ENCODE measurements at places on chromosomes 11 and 22. TPM values are rescaled to one million over a fixed set of nuclear protein-coding genes. Genes with fewer than 3 reads are reported as not detected.
A peak's percentile ranks its signal among the peaks of the same experiment; 100 is the strongest.

DNA sequence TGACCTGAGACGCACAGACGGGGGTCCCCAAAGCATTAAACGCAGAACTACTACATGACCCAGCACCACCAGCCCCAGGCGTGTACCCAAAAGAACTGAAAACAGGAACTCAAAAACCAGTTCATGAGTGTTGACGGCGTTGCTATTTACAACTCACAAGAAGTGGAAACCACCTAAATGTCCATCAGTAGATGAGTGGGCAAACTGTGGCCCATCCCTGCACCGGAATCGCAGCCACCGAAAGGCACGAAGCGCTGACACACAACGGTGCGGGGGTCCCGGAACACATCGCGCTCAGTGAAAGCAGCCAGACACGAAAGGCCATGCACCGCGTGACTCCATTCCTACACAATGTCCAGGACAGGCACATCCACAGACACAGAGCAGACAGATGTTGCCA, 79.2 kb downstream of the TRMU start:
- no peak for DNase-seq

GRCh38 chr11:12599408-12600143, 74.6 kb upstream of the TEAD1 start:
- DNase-seq = peak; percentile 45

DNA sequence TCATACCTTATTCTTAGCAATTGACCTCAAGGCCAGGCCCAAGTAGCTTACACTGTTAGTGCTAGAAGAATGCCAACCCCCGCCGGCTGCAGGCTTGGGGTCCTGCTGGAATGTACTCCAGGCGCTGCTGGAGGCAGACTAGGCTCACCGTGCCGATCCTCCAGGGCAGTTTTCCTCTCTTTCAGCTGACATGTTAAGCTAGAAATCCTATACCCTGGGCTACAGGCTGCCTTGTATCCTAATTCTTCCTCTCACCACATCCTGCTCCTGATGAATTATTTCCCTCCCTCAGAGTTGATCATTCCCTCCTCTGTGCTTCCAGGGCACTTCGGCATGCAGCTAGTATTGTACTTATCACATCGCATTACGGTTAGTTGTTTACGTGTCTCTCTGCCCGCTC, 3.4 kb downstream of the SPTBN2 start:
- no peak for DNase-seq

DNA sequence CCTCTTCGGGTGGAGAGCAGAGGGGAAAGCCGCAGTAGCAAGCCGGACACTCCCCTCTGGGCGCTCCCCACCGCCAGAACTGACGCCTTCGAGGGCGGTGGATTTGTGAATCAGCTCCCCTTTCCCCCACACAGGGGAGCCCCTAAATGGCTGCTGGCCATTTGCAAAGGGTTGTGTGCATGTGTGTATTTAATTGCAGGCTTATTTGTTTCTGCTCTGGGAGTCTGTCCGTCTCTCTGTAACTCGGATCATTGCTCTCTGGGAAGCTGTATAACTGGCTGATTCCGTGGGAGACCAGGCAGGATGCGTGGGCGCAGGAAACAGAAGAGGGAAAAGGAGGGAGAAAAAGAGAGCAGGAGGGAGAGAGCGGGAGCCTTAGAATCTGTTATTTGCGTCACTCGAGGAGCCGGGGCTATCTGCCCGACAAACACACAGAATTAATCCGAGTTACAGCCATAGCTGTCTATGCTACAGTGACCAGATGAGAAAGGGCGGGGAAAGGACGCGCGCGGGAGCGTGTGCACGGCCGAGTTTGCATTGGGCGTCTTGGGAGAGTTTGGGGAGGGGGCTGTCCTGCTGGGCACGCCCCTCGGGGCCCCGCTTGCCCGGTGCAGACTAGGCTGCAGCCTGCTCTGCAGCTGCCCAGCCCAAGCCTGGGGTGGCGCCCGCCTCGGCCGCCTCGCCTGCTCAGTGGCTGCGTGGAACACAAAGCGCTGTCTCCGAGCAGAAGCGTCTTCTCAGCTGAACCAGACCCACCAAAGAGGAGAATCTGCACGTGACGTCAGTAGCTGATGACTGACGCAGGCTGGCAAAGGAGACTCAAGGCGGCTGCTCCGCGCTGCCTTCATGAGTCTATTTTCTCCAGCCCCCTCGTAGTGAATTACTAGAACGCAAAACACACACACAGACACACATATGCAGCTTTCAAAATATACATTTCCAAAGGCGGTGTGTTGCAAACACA, 105.3 kb upstream of the HSD17B12 start:
- DNase-seq = no peak

GRCh38 chr11:73978576-73979086, 4.0 kb downstream of the UCP2 start:
- DNase-seq = no peak

- DNase-seq = no peak
These were observed 6.5 kb downstream of the HBG1 start for GRCh38 chr11:5242933-5243815.

DNA sequence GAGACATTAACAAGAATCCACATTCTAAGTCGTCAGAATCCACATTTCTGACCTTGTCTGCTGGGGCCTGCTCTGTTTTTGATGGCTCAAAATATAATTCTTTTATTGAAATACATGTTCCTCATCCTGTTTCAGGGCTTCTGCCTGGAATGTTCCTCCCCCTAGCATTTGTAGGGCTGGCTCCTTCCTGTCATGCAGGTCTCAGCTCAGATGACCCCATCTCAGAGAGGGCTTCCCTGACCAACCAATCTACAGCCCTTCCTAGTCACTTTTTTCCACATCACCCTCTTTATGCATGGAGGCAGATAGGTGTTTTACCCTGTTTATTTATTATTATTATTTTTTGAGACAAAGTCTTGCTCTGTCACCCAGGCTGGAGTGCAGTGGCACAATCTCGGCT, 14.8 kb downstream of the TMEM123 start:
- no peak for DNase-seq

GRCh38 chr22:19169947-19170318, 8.6 kb downstream of the SLC25A1 start:
- DNase-seq = no peak

DNA sequence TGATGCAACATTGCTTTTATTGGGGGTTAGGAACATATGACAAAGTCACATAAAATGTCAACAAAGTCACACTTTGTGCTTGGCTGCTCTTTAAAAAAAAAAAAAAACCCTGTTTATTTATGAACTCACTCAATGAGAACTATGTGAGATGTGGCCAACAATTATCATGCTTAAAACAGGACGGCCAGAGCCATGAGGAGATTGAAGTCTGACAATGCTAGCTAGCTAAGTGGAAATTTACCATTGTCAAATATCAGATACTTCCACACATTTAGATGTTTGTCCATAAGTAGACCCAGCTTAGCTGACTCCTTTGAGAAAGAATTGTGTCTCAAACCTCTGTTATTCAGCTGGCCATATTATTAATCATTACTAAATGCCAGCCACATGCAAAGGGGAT, 26.9 kb downstream of the BLID start:
- no peak for DNase-seq

Gene DEUP1
- total RNA-seq = not detected

Gene MRGPRE
- not detected for total RNA-seq

Gene AMPD3
- 20.8 TPM for total RNA-seq

Measured in activated CD4-positive, alpha-beta T cell treated with anti-CD3 and anti-CD28 coated beads, Interleukin-2, amount 10 ng/mL, durations not matched to agents 7 days and 5 days (primary cell).